CD14-positive monocyte (primary cell): ENCODE measurements at places on chromosomes 11 and 22.

- no peak for DNase-seq
These were observed 10.9 kb downstream of the OMP start for GRCh38 chr11:77113382-77114088.

- no peak for DNase-seq
These were observed 120.1 kb upstream of the SLC5A12 start for GRCh38 chr11:26841818-26842473.

GRCh38 chr11:77346906-77347603, 45.6 kb upstream of the GDPD4 start:
- DNase-seq: no peak

DNA sequence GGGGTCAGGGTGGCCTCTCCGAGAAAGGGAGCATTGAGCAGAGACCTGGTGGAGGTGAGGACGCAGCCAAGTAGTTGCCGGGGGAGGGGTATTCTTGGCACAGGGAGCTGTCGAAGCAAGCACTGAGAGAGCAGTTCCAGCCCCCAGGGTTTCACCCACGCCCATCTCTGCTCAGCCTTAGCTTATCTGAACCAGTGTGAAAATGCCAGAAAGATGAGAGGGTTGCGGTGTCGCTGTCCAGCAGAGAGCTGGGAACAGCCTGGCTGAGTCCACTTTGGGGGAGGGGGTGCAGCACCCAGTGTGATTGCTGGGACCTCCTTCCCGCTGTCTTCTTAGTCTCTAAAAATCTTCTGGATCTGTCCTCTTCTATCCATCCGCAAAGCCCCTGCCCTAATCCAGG, 123.3 kb upstream of the TBCEL start:
- DNase-seq: no peak

DNA sequence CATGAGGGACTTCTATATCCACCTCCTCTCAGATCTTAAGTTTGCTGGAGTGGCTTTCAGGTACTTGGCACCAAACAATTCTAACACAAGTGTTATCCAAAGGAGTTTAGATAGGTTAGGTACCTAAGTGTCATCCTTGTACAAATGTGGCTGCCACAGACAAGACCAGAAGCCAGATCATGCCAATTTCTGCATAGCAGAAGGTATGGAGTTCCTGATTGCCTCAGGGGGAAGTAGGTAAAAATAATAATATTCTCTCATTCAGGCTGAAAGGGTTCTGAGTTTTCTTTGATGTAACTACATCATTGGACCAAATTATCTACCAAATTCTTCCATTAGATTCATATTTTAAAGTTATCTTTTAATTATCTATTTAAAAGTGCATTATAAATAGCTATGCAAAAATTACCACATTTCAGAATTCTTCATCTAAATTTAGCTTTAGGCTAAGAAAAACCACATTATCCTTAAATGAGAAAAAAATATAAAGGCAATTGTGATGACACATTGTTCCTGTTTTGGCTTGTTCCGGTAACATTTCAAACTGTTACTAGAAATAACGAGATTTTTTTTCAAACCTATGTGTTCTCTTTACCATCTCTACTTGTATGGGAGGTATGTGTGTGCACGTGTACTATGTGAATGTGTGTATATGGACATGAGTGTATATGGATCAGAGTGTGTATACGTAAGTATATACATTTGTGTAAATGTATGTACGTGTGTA, 66.2 kb upstream of the POU2AF2 start:
- DNase-seq: peak; percentile 39

DNA sequence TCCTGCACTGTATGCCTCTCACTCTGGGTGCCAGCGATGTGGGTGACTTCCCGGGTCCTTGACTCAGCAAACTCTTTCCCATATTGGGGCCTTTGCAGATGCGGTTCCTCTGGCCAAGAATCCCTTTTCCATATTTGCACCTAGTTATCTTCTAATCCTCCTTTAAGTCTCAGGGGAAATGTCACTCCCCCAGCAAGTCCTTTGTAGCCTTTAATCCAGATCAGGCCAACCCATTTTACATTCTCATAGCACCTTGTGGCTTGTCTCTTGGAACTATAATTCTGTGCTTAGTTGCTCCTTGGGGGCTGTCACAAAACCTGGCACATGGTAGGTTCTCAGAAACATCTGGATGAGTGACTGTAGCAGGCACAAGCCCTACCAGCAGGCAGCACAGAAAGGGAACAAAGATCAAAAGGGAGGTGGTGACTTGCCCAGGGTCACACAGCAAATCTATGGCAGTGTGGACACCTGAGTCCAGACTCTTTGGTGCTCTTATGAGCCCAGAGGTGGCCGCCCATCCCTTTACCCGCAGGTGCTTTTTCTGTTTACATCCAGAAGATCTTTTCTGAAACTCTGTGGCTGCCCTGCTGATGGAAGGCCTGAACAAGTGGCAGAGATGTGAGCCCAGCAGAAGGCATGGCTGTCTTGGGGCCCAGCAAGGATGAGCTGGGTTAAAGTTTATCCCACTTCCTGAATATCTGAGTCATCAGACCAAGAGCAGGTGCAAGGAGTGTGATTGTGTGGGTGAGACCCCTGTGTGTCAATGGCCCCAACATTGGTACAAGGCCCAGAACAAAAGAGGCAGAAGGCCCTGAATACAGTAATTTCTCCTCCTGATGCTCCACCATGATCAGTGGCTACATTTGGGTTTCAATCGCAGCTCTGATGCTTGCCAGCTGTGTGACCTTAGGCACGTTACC, 78.6 kb upstream of the GRK3 start:
- DNase-seq: no peak
